Cardiac septum (tissue), 1 donor: ENCODE measurements at places on chromosomes 1 and 21. TPM values are rescaled to one million over a fixed set of nuclear protein-coding genes. Genes with fewer than 3 reads are reported as not detected.

The ROR1 gene
- total RNA-seq, result 34.8 TPM

- no peak for DNase-seq
Observed at GRCh38 chr1:213274140-213274539, 223.1 kb downstream of the RPS6KC1 start.

- DNase-seq, result no peak
Observed at GRCh38 chr1:15414445-15414983, 4.8 kb downstream of the EFHD2 start.

- DNase-seq, result peak; percentile 82
Observed at GRCh38 chr1:58783090-58783992, 506 bp downstream of the JUN start.

The RHEX gene
- 0.24 TPM for total RNA-seq

The CD164L2 gene
- total RNA-seq, result not detected

- no peak for DNase-seq
Observed at GRCh38 chr1:91700771-91701471, 185.0 kb downstream of the TGFBR3 start.

GRCh38 chr1:208180421-208180820 lies 63.8 kb downstream of the PLXNA2 start:
- DNase-seq, result no peak

- DNase-seq, result no peak
Observed at GRCh38 chr1:185337246-185337645, 20.2 kb upstream of the IVNS1ABP start.

- DNase-seq, result no peak
Observed at GRCh38 chr1:208048904-208049303, 138.0 kb upstream of the CD34 start.

DNA sequence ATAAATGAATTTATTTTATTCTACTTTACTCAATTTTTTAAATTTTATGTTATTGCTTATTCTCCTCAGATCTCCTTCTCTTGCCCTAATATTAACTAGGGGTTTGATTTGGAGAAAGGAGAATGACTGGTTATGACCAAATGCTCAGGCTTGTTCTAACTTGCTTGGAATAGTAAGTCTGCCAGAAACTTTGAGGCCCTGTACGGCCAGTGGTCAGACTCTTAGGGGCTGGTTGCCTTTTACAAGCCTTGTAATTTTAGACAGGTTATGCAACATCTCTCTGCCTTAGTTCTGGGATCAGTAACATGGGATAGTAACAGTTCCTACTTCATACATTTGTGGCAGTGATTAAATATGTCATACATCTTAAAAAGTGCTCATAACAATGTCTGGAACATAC lies 279.5 kb downstream of the DUSP10 start:
- no peak for DNase-seq

GRCh38 chr1:15975358-15975804 lies 520 bp downstream of the ZBTB17 start:
- no peak for DNase-seq

The KLF17 gene
- total RNA-seq, result not detected

The DCST1 gene
- not detected for total RNA-seq

The HIVEP3 gene
- 3.7 TPM for total RNA-seq

GRCh38 chr1:212700223-212700891 lies 717 bp upstream of the BATF3 start:
- DNase-seq, result no peak

The ZSWIM5 gene
- total RNA-seq, result 1.5 TPM

DNA sequence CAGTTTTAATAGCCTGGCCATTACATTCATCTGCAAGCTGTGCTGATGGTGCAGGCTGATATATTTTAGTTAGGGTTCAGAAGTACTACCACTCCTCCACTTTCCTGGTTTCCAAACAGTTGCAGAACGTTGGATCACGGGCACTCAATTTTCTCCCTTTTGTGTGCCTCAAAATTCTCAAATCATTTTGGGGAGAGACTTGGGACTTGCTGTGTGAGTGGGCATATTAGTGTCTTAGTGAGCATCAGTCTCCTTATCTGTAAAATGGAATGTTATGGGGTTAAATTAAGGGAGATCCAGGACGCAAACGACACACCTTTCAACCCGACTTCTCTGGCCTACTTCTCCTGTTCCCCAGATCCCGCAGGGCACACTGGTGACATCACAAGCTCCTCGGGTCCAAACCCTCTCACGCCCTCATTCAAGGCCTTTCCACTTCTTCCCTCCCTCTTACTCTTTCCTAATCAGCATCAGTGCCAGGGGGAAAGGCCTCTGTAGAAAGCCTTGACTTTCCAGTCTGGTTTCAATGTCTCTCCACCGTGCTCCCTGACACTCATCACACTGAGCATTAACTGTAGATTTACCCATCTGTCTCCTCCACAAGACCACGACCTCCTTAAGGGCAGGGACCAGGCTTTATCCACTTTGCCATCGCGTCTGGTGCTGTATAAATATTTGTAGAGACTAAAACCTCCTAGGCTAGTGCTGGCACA lies 1.2 kb downstream of the PIGP start:
- DNase-seq, result no peak

DNA sequence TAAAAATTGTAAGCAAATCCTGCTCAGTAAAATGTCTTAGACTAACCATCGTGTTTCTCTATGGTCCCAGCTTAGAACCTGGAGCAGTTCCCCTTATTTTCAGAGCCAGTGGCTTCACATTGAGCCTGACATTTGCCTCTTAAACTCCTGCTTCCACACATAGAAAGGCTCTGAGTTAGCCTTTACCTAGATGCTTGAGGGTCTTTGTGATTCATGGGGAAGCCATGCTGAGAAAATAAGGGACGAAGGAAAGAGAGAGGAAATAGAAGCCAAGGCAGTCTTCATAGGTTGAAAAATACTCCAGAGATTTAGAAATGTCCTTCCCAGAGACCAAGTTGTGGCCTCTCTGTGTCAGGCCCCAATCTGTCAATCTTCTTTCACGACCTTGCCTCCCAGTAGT lies 16.1 kb upstream of the RBBP5 start:
- DNase-seq, result no peak

The ARHGEF11 gene
- 29.8 TPM for total RNA-seq

GRCh38 chr1:205186191-205186590 lies 25.3 kb downstream of the DSTYK start:
- no peak for DNase-seq

DNA sequence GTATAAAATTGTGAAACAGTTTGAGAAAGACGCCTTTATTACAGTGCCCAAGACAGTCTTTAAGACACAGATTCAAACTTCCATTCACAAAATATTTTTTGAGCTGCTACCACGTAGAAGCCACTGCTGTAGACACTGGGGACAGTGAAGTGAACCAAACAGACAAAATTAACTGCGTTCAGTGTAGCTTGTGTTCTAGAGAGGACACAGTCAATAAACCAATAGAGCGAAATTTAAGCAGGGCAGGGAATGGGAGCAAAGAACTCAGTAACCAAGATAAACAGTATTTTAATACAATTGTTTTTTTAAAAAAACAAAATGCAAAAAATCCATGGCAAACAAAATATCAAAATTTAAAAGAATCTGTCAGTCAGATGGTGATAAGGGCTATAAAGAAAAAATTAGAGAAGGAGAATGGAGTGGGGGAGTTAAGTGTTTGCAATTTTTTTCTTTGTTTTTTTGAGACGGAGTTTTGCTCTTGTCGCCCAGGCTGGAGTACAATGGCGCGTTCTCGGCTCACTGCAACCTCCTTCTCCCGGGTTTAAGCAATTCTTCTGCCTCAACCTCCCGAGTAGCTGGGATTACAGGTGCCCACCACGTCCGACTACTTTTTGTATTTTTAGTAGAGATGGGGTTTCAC lies 719 bp upstream of the PARS2 start:
- no peak for DNase-seq

GRCh38 chr21:18831942-18832676 lies 428.5 kb upstream of the TMPRSS15 start:
- no peak for DNase-seq

The GCSAML gene
- total RNA-seq, result not detected

DNA sequence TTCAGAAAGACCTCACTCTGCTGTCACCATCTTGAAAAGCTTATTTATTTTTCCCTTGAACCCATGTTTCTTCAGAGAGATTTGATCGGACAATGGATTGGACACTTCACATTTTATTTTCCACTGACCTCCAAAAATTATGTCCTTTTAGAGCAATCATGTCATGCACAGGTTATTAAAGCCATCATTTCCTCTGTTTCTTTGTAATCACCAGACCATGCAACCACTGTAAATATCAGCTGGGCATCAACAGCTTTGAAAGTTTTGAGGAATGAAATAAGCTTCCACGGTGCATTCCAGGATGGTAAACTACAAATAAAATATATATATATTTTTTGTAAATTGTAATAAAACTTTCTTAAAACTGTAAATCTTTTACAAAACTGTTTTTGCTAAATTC lies 144.1 kb upstream of the ADAMTS5 start:
- DNase-seq, result no peak

- no peak for DNase-seq
Observed at GRCh38 chr1:45365051-45365450, 24.8 kb upstream of the MUTYH start.

DNA sequence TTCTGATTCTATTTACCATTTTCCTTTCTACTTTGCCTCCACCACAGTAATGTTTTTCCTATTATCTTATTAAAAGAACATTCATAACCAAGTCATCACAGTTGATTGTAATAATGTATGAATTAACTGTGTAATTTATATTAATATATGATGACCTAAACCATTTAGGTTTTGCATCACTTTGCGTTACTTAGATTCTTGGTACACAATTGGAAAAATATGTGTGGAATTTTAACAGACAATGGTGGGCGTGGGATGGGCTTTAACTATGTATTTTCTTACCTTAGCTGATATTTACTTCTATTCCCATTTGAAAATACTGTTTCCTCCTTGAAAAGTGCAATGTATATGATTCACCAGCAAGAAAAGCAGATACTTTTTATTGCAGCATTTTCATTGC lies 3.6 kb downstream of the KRTAP21-3 start:
- no peak for DNase-seq

The SMCP gene
- not detected for total RNA-seq

DNA sequence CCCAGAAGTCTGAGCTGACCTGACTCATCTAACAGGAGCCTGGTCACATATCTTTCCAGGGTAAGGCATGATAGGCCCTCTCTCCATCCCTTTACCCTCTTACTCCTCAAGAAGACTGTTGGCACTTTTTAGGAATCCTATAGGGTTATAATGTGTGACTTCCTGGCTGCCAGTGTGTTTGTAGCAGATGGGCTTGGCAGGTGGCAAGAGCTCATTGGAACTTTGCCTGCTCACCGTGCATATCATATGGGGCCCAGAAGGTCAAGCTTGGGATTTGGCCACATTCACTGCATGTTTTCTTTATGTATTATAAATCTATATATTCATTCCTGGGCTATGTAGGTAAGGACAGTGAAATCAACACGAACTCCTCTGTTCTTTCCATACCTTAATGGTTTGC lies 5.2 kb downstream of the KAZN start:
- no peak for DNase-seq

GRCh38 chr1:87495147-87495546 lies 166.5 kb downstream of the LMO4 start:
- DNase-seq, result no peak

The CHI3L2 gene
- 0.57 TPM for total RNA-seq

GRCh38 chr1:42266253-42267135 lies 68.5 kb downstream of the FOXJ3 start:
- DNase-seq, result no peak

DNA sequence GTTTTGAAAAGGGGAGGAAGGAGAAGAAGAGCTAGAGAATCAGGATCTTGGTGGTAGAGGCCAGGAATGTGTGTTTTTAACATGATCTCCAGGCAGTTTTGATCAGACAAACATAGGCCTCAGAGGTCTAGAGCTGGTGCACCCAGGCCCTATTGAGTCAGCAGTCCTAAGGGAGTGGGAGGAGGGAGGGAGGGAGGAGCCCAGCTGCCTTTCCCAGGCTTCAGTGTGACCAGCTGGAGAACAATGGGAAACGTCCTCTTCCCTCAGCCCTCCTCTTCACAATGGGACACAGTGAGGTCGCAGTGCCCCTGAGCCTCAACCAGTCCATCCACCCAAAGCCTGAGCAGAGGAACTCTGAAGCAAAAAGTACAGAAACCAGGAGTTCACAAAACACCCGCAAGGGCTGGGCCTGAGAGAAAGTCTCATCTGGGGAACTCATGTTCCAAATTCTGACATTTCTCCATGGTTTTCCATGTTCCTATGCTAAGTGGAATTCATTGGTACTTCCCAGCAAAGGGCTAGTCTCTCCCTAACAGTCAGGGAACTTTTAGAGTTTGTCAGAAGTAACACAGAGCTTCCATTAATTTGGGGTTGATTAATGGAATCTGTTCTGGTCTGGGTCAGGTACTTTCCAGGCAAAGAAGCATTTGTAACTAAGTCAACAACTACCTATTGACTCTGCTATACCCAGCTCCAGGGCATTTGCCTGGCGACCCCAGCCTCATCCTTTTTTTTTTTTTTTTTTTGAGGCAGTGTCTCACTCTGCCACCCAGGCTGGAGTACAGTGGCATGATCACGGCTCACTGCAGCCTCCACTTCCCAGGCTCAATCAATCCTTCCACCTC lies 37.5 kb downstream of the ELAPOR1 start:
- no peak for DNase-seq

The FALEC gene
- 0.46 TPM for total RNA-seq

The C1orf56 gene
- total RNA-seq, result 8.9 TPM

The ADAMTS1 gene
- total RNA-seq, result 92.5 TPM

DNA sequence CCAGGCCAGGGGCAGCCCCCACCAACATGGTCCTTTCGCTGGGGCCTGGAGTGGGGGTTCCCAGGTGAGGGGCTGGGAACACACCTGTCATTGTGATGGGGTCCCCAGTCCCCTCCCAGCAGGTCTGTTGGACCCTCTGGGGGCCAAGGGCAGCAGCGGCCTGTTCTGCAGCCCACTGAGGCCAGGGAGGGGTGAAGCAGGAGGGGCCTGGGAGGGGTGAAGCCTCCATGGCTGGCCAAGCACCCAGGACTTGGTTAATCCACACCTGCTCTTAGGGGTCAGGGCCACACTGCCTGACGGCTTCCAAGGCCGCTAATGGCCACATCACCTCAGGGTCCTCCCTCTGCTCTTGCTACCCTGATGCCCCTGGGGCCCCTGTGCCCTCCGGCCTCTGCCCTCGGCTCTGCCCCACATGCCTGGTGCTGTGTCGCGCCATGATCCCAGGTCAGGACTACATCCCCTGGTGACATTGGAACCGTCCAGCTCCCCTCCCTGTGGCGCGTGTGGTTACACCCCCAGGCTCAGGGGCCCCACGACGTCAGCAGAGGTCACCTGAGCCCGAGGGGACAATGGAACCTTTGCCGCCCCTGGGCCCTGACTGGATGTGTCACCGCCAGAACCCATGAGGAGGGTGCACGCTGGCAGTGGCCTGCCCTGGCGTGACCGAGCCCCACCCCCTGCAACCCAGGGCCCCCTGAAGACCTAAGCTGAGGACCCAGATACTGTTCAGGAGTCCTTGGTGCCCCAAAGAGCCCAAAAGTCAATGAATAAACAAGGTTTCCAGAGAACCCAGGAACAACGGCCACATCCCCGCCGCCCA lies 7.0 kb downstream of the TNFRSF18 start:
- DNase-seq, result no peak

The PRELP gene
- 49.7 TPM for total RNA-seq
